ENCODE measurements at places on chromosomes 13 and 19.

- no peaks in the 10 kb centered on the region for H3K4me1 ChIP-seq
- DNase-seq = peak; percentile 21
- no peak overlapping the region for H3K4me3 ChIP-seq
- no peak overlapping the region for H3K27ac ChIP-seq
- H3K36me3 ChIP-seq = no peaks in the 10 kb centered on the region
- H3K27me3 ChIP-seq = no peaks in the 10 kb centered on the region
Observed at GRCh38 chr19:56333506-56333905, 18.9 kb upstream of the ZSCAN5A start.

- DNase-seq = no peak
- no peak overlapping the region for H3K27ac ChIP-seq
- H3K27me3 ChIP-seq = no peaks in the 10 kb centered on the region
- H3K4me3 ChIP-seq = no peak overlapping the region
- H3K36me3 ChIP-seq = no peaks in the 10 kb centered on the region
- peaks cover 24% of the 10 kb centered on the region for H3K4me1 ChIP-seq
Observed at GRCh38 chr19:39681416-39681815, 22.9 kb upstream of the LGALS14 start.

DNA sequence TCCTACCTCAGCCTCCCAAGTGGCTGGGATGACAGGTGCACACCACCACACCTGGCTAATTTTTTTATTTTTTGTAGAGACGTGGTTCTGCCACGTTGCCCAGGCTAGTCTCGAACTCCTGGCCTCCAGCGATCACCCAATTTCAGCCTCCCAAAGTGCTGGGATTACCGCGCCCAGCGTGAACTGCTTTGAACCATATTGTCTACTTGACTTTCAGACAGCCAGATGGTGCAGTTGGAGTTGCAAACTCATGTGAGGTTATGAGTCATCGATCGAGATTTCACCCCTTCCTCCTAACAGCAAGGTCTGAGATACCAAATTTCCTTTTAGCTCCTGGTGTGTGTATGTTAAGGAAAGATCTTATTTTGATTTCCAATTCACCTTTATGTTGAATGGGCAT is 2.7 kb downstream of the SLC27A1 start:
- DNase-seq = no peak
- H3K27me3 ChIP-seq = no peaks in the 10 kb centered on the region
- no peaks in the 10 kb centered on the region for H3K36me3 ChIP-seq
- H3K4me3 ChIP-seq = no peak overlapping the region

GRCh38 chr19:47158367-47158791 is 27.7 kb downstream of the SAE1 start:
- peaks cover 72% of the 10 kb centered on the region for H3K4me1 ChIP-seq
- no peak overlapping the region for H3K27ac ChIP-seq
- peak overlapping the region; percentile 48 for H3K4me3 ChIP-seq
- H3K27me3 ChIP-seq = no peaks in the 10 kb centered on the region
- peaks cover 10% of the 10 kb centered on the region for H3K36me3 ChIP-seq

DNA sequence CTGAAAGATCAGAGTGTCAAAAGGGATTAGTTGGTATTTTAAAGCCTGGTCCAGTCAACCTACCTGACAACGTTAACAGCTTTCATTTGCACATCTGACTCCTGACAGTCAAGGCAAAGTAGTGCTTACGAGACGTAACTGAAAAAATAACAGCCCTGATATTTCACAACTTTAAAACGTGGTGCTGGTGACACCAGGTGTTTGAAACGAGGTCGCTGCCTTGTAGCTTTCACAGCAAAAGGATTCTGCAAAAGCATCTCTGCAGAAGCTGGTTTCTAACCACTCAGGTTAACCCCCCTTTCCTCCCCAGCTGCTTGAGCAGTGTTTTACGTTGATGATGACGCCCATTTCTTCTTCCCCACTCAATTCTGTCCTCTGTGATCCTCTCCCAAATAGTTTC is 23.3 kb downstream of the GGACT start:
- H3K4me1 ChIP-seq = no peaks in the 10 kb centered on the region
- no peaks in the 10 kb centered on the region for H3K27me3 ChIP-seq
- H3K36me3 ChIP-seq = no peaks in the 10 kb centered on the region
- no peak overlapping the region for H3K27ac ChIP-seq
- no peak overlapping the region for H3K4me3 ChIP-seq

- peaks cover 7% of the 10 kb centered on the region for H3K27me3 ChIP-seq
- no peak overlapping the region for H3K27ac ChIP-seq
- no peak overlapping the region for H3K4me3 ChIP-seq
- no peak for DNase-seq
Observed at GRCh38 chr13:95833719-95834118, 156.8 kb downstream of the DNAJC3 start.

GRCh38 chr19:4260613-4261191 is 13.8 kb downstream of the YJU2 start:
- peaks cover 18% of the 10 kb centered on the region for H3K36me3 ChIP-seq
- DNase-seq = no peak
- no peaks in the 10 kb centered on the region for H3K27me3 ChIP-seq

DNA sequence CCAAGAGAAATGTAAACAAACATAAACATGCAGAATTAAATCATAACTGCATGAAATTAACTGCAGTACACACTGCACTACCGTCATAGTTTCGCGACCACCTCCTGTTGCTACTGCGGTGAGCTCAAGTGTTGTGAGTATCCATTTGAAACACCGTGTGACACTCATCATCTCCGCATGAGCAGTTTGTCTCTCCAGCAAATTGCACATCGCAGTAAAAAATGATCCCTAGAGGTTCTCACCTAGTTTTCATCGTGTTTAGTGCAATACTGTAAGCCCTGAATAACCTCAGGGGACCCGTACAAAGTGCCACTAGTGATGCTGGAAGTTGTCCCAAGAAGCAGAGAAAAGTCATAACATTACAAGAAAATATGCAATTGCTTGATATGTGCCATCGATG is 147.7 kb downstream of the DPF1 start:
- H3K36me3 ChIP-seq = no peaks in the 10 kb centered on the region
- no peaks in the 10 kb centered on the region for H3K4me1 ChIP-seq
- no peak overlapping the region for H3K27ac ChIP-seq

GRCh38 chr19:5250127-5250659 is 90.4 kb downstream of the PTPRS start:
- DNase-seq = no peak
- no peaks in the 10 kb centered on the region for H3K27me3 ChIP-seq
- H3K27ac ChIP-seq = no peak overlapping the region
- no peak overlapping the region for H3K4me3 ChIP-seq
- no peaks in the 10 kb centered on the region for H3K36me3 ChIP-seq

GRCh38 chr19:42111811-42112210 is 20.4 kb downstream of the POU2F2 start:
- H3K36me3 ChIP-seq = peaks cover 7% of the 10 kb centered on the region
- no peak overlapping the region for H3K4me3 ChIP-seq
- H3K27ac ChIP-seq = no peak overlapping the region
- DNase-seq = no peak
- H3K27me3 ChIP-seq = no peaks in the 10 kb centered on the region
